ENCODE measurements at places on chromosomes 11 and 22.
A peak's percentile ranks its signal among the peaks of the same experiment; 100 is the strongest.

- H3K27ac ChIP-seq: no peak overlapping the region
- no peaks in the 10 kb centered on the region for H3K36me3 ChIP-seq
- peaks cover 4% of the 10 kb centered on the region for H3K4me1 ChIP-seq
- peak; percentile 62 for DNase-seq
- H3K4me3 ChIP-seq: no peak overlapping the region
- H3K27me3 ChIP-seq: no peaks in the 10 kb centered on the region
These were observed 11.4 kb upstream of the TCP11L1 start for GRCh38 chr11:33027846-33028536.

- DNase-seq: no peak
- H3K36me3 ChIP-seq: no peaks in the 10 kb centered on the region
- no peak overlapping the region for H3K27ac ChIP-seq
- H3K4me3 ChIP-seq: no peak overlapping the region
- peaks cover 4% of the 10 kb centered on the region for H3K27me3 ChIP-seq
These were observed 2.9 kb upstream of the SHANK2 start for GRCh38 chr11:71255323-71255722.

DNA sequence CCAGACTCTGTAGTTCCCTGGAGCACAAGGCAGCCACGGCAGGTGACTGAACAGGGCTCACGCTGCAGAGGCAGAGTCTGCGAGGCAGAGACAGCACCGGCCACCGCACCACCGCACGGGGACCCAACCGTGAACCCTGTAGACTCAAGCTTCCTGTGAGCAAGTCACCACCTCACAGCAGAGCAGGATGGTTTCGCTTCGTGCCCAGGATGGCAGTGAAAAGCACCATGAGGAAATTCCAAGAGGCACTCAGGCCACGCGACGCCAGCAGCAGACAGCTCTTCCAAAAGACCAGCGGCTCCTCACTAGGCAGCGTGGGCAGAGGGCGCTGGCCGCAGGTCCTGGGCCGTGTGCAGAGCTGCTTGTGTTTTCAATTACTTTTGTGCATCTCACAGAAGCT lies 24.5 kb downstream of the BRD1 start:
- H3K4me1 ChIP-seq: peaks cover 2% of the 10 kb centered on the region
- no peak for DNase-seq

DNA sequence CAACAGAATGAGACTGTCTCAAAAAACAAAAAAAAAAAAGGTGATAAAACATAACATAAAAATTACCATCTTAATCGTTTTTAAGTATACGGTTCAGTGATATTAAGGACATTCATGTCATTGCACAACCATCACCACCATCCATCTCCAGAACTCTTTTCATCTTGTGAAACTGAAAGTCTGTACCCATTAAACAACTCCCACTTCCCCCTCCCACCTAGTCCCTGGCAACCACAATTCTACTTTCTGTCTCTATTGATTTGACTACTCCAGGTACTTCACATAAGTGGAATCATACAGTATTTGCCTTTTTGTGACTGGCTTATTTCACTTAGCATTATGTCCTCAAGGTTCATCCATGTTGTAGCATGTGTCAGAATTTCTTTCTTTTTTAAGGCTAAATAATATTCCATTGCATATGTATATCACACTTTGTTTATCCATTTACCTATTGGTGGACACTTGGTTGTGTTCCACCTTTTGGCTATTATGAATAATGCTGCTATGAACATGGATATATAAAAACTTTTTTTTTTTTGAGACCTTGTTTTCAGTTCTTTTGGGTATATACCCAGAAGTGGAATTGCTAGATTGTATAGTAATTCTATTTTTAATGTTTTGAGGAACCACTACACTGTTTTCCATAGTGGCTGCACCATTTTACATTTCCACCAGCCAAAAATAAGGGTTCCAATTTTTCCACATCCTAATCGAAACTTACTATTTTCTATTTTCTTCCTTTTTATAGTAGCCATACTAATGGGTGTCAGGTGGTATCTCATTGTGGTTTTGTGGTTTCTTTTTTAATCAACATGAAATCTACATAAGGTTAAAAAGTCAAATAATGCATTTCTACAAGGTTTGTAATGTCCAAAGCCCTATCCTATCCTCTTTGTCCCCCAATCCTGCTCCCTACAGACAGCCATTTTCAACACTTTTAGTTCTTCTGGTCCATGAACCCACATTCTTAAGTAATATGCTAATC lies 23.4 kb upstream of the PIK3C2A start:
- H3K27me3 ChIP-seq: no peaks in the 10 kb centered on the region
- H3K36me3 ChIP-seq: no peaks in the 10 kb centered on the region
- no peak overlapping the region for H3K27ac ChIP-seq
- no peak for DNase-seq
- no peak overlapping the region for H3K4me3 ChIP-seq
- no peaks in the 10 kb centered on the region for H3K4me1 ChIP-seq

GRCh38 chr22:22450343-22450839 lies 58.2 kb downstream of the ZNF280B start:
- DNase-seq: no peak
- H3K4me1 ChIP-seq: no peaks in the 10 kb centered on the region
- H3K4me3 ChIP-seq: no peak overlapping the region
- H3K27me3 ChIP-seq: peaks cover 6% of the 10 kb centered on the region
- H3K27ac ChIP-seq: no peak overlapping the region

DNA sequence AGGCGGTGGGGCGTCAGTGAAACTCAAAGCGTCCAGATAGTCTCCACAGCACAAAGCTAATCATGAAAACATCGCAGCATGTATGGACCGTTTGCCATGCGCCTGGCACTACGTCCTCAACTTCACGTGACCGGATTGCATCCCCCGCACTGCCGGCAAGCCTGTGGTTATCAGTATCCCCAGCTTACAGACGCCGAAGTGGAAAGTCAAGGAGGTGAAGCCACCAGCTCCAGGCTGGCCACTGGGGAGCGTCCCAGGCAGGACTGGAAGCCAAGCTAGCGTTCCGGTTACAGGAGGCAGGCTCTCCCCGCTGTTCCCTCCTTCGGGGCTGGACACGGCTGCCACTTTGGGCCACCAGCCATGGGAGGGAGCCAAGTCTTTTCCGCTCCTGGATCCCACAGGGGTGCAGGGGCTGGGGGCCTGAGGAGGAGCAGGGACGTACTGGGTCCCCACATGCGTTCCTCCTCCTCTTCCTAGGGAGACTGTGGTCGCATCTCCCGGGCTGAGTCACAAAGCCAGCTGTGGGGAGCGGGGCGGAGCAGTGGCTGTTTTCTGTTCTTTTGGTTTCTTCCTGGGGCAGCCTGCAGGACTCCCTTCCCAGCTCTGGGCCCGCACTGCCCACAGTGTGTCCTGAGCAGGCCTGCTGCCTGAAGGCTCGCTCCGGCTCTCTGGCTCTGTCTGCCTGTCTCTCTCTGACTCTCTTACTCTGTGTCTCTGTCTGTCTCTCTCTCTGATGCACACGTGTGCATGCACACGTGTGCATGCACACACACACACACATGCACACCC lies 4.3 kb upstream of the OSBPL5 start:
- no peaks in the 10 kb centered on the region for H3K36me3 ChIP-seq
- peaks cover 9% of the 10 kb centered on the region for H3K27me3 ChIP-seq
- peak; percentile 73 for DNase-seq
- peak overlapping the region; percentile 48 for H3K4me3 ChIP-seq

- H3K27me3 ChIP-seq: no peaks in the 10 kb centered on the region
- H3K4me3 ChIP-seq: peak overlapping the region; percentile 66
- peak overlapping the region; percentile 86 for H3K27ac ChIP-seq
These were observed 330 bp downstream of the ACP2 start for GRCh38 chr11:47248304-47248663.

- H3K4me1 ChIP-seq: peaks cover 3% of the 10 kb centered on the region
- peak; percentile 78 for DNase-seq
- peak overlapping the region; percentile 74 for H3K27ac ChIP-seq
These were observed 753 bp downstream of the PRPF19 start for GRCh38 chr11:60905551-60906113.

DNA sequence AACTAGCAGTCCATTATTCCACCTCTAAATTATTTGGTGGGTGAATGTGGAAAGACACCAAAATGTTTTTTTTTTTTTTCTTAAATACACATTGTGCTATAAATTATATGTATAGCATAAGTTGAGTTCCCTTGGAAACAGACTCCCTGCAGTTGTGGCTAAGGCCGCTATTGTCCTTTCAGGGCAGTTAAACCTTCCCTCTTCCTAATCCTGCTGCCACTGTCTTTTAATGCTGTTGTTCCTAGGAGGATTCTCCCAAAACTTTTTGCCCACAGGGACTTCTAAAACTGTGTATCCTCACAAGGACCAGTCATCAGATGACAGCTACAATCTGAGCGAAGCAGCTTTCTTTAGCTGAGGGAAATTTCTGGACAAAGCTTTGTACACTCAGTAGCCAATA lies 478.9 kb upstream of the CHORDC1 start:
- no peaks in the 10 kb centered on the region for H3K27me3 ChIP-seq
- no peak overlapping the region for H3K4me3 ChIP-seq
- H3K27ac ChIP-seq: no peak overlapping the region
- no peak for DNase-seq

- DNase-seq: no peak
- no peak overlapping the region for H3K4me3 ChIP-seq
- peaks cover 7% of the 10 kb centered on the region for H3K4me1 ChIP-seq
- H3K27me3 ChIP-seq: no peaks in the 10 kb centered on the region
- peaks cover 27% of the 10 kb centered on the region for H3K36me3 ChIP-seq
These were observed 7.9 kb downstream of the GNB1L start for GRCh38 chr22:19846620-19847344.

- H3K36me3 ChIP-seq: peaks cover 39% of the 10 kb centered on the region
- H3K4me3 ChIP-seq: peak within 1 kb of the TSS; percentile 49
- no peaks in the 10 kb centered on the region for H3K27me3 ChIP-seq
- H3K4me1 ChIP-seq: peaks cover 40% of the 10 kb centered on the region
These were observed at the start of gene TAGLN for GRCh38 chr11:117199053-117199915. TSS of gene TAGLN (plus strand) at chr11:117199370. CDS start at chr11:117203014, 3,644 bp downstream.

GRCh38 chr11:94866231-94866822 lies 98.2 kb downstream of the AMOTL1 start:
- H3K4me1 ChIP-seq: peaks cover 5% of the 10 kb centered on the region
- no peak overlapping the region for H3K4me3 ChIP-seq
- no peak overlapping the region for H3K27ac ChIP-seq
- DNase-seq: no peak
- no peaks in the 10 kb centered on the region for H3K27me3 ChIP-seq
- peaks cover 67% of the 10 kb centered on the region for H3K36me3 ChIP-seq

GRCh38 chr22:24595228-24595627 lies 2.4 kb upstream of the LRRC75B start:
- H3K4me3 ChIP-seq: no peak overlapping the region
- H3K27me3 ChIP-seq: no peaks in the 10 kb centered on the region
- H3K36me3 ChIP-seq: no peaks in the 10 kb centered on the region
- DNase-seq: no peak

DNA sequence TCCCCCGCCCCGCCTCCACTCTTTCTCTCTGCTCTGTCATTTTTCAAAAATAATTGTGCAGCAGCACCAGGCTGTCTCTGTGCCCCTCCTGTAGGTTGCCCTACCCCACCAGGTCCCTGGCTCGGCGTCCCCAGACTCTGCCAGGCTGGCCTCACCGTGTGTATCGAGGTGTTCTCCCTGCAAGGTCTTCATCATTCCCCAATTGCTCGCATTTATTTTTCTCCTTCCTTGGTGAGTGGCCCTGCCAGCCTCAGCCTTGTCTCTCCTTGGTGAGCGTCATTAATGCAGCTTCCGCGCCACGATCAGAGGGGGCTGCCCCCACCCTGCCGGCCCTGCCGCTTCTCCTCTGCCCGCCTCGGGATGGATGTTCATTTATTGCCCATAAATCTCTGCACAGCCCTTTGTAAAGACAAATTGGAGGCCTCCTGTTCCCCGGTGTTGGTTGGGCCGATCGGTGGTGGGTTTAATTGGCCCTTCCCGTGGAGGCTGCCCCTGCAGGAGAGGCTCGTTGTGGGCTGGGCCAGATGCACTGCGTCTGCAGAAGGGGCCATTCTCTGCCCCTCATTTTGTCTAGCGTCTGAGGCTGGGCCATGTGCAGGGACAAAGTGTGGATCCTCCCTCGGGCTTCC lies 33.2 kb downstream of the RTN4R start:
- DNase-seq: no peak
- H3K4me3 ChIP-seq: no peak overlapping the region
- H3K27ac ChIP-seq: no peak overlapping the region
- peaks cover 44% of the 10 kb centered on the region for H3K27me3 ChIP-seq

Measured in IMR-90 (cell line).